ENCODE measurements at places on chromosomes 11 and 22. TPM values are rescaled to one million over a fixed set of nuclear protein-coding genes. Genes with fewer than 3 reads are reported as not detected.

- no peak for DNase-seq
These were observed 582 bp downstream of the SREBF2 start for GRCh38 chr22:41833369-41834004.

DNA sequence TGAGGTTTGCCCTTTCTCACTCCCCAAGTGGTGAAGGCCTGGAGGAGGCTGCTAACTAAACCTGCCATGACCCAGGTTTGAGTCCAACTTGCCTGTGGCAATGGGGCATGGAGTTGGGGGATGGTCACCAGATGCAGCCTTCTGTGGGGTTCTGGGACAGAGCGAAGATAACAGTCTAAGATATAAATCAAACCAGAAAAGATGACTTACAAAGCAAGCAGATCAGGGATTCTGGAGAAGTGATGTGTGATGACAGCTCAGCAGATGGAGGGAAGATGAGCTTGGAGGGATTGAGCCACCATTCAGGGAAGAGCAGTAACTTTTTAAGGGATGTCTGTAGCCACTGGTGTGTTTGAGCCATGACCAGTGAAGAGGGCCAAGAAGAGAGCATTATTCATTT lies 63.6 kb downstream of the MTNR1B start:
- DNase-seq, result no peak

DNA sequence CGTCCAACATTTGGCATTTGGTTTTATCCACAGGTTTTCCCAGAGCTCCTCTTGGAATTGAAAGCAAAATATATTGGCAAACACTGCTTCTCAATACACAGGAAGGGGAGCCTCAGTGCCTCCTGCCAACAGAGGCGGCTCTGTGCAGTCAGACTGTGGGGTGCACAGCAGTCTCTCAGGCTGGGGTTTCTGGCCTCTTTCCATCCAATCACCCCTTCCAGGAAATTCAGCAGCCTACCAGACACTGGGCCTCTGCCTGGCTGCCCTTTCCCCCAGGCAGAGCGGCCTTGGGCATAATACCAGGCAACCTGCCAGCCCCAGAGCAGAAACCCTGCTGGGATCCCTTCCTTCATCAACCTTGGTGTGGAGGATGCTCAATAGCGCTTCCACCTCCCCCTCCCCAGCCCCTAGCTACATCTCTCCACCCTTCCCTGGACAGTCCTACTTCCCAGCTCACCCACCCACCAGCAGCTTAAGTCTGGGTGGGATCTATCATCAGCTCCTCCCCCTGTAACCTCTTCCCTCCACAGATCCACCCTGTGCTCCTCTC lies 17.8 kb upstream of the RAPSN start:
- no peak for DNase-seq

DNA sequence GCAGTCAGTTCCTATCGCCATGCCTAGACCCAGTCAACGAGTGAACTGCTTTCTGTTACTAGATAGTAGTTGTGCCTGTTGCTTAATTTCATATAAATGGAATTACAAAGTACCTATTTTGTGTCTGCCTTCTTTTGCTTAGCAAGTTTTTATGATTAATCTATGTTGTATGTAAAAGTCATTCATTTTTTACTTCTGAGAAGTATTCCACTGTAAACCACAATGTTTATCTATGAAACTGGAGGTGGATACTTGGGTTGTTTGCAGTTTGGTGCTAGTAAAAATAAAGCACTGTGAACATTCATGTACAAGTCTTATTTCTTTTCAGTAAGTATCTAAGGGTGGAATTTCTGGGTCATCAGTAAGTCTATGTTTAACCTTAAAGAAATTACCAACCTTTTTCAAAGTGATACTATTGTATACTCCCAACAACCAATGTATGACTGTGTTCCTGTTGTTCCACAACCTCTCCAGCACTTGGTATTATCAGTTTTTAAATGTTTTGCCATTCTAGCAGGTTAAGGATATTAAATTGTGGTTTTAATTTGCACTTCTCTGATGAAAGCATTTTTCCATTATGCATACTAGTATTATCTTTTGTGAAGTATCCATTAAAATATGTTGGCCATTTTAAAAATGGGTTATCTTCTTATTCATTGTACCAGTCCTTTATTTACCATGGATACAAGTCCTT lies 68.2 kb downstream of the DNAJC24 start:
- DNase-seq, result no peak

DNA sequence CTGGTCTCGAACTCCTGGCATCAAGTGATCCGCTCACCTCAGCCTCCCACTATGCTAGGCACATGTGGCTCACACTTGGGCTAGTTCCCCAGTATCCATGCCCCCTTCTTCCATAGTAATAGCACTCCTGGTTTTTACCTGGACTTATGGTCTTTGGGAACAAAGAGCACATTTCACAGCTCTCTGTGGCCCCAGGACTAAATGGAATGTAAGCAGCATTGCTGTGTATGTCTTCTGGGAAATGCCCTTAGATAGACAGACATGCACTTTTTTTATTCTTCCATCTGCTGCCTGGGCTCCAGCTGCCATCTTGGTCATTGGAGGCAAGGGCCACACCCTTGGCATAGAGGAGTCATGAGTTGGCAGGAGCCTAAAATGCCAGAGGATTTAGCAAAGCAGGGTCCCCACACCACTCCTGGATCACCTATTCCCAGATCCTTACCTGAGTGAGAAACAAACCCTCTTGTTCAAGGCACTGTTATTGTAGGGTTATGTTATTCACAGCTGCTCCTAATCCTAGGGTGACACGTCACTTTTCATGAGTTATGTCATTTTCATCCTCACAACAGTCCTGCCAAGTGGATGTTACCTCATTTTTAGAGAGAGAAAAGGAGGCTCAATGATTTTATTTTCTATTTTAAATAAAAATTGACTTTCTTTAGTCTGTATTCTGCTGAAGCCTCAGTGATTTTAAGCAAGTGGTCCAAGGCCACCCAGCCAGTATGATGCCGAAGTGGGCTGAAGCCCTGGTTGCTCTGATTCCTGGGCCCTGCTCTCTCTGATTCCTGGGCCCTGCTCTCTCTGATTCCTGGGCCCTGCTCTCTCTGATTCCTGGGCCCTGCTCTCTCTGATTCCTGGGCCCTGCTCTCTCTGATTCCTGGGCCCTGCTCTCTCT lies 15.7 kb upstream of the GDPD5 start:
- no peak for DNase-seq

DNA sequence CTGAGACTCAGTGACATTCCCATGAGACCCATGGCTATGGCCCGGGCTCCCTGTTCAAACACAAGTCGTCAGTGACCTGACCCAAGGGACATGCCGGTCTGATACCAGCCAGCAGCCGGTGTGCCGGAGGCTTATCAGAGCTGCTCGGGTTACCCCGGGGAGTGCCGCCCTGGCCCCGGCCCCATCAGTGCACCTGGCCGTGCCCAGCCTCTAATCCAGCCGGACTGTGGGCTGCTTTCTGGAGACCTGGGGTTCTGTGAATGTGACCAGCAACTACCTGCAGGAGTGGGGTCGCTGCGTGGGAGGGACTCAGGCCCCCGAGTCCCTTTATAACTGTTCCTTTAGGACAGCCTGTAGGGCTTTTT lies 52.7 kb downstream of the LINC01488 start:
- no peak for DNase-seq

GRCh38 chr22:36795633-36796032 lies 19.7 kb upstream of the IFT27 start:
- DNase-seq, result no peak

DNA sequence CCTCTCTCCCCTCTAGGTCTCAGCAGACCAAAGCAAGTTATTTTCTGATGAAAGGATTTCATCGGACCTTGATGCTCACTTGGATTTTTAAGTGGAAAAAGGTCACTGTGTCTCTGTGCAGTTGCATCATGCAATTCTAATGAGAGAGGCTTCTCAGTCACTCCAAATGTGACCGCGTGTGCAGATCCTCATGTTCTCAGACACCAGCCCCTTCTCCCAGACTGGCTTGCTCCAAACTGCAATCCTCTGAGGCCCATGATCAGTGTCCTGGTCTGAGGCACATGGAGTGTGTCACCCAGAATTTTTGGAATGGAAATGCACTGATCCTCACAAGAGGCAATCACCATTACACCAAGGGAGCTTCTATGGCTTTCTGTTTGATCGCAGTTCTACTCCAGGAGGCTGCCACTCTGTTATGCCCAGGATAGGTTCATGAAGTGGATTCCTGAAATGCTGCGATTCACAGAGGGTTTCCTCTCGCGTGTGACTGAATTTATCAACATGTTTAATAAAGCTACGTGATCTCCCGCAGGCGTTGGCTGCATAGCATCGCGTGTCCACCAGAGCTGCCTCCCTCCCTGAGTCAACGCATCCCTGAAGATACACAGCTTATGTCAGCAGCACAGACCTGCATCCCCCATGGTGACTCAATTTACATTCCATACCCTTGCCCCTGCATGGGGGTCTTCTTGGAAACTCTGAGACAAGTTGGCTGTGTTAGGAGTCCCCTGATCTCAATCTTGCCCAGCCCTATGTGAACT lies 544.6 kb upstream of the B3GAT1 start:
- no peak for DNase-seq

The TNNI2 gene
- not detected for total RNA-seq

The MRPL17 gene
- total RNA-seq, result 75.5 TPM

All from H9 (cell line).